ENCODE measurements at places on chromosomes 2 and 18. TPM values are rescaled to one million over a fixed set of nuclear protein-coding genes. Genes with fewer than 3 reads are reported as not detected.

Gene TWIST2
- 0.38 TPM for total RNA-seq

Gene KYNU
- 0.26 TPM for total RNA-seq

Gene MC4R
- total RNA-seq = not detected

Gene TXNDC2
- total RNA-seq = not detected

Gene EXOC6B
- total RNA-seq = 12.1 TPM

Gene MYO5B
- total RNA-seq = 0.51 TPM

Gene DSC2
- total RNA-seq = under 0.01 TPM

Gene CLEC4F
- 0.13 TPM for total RNA-seq

Gene UGT1A10
- total RNA-seq = not detected

Gene CHRNG
- total RNA-seq = not detected

Gene DHRS9
- total RNA-seq = not detected

Gene VWC2L
- total RNA-seq = not detected
